ENCODE measurements at places on chromosomes 12 and 14.

DNA sequence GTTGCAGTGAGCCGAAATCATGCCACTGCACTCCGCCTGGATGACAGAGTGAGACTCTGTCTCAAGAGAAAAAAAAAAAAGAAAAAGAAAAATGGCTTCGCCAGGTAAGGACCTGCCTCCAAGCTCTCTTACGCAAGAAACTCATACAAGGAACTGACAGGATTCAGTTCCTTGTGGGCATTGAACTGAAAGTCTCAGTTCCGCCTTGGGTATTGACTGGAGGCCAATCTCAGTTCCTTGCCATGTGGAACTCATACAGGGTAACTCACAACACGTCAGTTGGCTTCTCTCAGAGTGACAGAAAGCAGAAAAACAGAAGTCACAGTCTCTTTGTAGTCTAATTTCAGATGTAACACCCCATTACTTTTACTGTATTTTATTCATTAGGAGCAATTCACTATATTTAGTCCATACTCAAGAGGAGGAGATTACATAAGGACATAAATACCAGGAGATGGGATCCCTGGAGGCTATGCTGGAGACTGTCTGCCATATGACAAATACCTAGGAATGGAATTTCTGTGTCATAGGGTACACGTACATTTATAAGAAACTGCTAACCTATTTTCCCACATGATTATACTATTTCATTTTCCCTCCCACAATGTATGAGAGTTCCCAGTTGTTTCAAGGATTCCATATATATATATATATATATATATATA, 11.4 kb upstream of the NOPCHAP1 start:
- DNase-seq = no peak

GRCh38 chr12:43066471-43066870, 476.9 kb upstream of the PRICKLE1 start:
- no peak for DNase-seq

DNA sequence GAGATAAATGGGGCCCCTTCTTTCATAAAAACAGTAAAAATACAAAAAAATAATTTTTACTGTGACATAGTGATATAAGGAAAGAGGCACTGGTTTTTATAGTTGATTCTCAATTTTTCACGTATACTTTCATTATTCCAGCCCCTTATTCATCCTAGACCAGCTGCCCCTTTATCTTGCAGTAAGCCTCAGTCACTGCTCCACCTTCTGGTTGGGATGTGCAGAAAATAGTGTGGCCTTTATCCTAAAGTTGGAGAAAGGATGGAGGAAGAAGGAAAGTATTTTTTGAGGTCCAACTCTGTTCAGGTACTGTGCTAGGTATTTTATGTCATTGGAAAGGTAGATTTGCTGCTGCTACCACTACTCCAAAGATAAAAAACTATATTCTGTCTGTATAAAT, 172.7 kb downstream of the ANO6 start:
- peak; percentile 10 for DNase-seq

DNA sequence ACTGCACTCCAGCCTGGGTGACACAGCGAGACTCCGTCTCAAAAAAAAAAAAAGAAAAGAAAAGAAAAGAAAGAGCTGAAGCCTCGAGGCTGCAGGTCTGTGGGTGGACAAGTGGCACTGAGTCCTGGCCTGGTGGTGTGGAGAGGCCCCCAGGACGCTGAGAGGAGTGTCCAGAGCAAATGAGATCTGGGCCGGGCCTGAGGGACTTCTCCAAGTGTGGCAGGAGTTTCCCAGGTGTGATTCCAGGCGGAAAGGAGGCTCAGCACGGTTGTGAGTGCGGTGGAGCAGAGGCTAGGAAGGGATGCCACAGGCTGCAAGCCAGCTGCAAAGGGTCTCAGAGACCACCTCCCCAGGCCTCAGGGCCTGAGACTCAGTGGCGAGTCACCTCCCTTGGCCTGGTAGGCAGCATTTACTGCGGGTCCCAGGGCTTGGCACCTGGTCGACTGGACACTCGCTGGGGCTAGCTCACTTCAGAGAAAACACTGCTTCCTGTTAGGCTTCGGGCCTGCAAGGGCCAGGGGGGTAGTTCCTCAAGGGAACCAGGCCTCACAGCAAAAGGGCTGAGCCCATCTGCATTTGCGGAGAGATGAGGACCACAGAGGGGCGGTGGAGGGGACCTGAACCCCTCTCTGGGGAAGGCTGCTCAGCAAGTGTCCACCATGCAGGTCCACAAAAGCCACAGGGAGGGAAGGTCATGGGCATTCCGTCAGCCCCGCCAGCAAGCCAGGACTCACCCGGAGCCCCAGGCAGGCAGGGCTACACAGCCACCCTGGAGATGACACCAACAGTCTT, 11.7 kb downstream of the TTC7B start:
- DNase-seq = no peak

DNA sequence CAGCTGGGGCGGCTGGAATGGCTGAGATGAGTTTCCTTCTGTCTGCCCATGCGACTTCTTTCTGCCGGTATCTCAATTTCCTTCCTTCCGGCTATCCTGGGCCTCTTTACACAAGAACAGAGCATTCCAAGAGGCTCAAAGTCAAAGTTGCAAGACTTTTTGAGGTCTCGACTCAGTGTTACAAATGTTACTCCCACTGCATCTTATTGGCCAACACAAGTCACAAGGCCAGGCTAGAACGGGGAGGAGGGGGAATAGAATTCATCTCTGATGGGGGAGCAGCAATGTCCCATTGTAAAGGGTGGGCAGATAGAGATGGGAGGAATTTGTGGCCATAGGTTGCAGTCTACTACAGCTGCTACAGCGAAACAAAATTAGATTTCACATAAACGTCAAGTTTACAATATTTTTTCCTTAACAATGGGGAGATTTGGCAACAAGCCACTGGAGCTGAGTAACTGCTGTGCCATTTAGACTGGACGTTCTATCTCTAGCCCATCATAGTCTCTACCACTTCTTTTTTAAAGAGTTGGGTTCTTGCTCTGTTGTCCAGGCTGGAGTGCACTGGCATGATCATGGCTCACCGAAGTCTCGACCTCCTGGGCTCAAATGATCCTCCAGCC, 9.5 kb upstream of the NYNRIN start:
- no peak for DNase-seq

- no peak for DNase-seq
Observed at GRCh38 chr14:22200977-22201605, 387.9 kb downstream of the DAD1 start.

GRCh38 chr14:36767603-36768281, 106.1 kb downstream of the PAX9 start:
- no peak for DNase-seq

DNA sequence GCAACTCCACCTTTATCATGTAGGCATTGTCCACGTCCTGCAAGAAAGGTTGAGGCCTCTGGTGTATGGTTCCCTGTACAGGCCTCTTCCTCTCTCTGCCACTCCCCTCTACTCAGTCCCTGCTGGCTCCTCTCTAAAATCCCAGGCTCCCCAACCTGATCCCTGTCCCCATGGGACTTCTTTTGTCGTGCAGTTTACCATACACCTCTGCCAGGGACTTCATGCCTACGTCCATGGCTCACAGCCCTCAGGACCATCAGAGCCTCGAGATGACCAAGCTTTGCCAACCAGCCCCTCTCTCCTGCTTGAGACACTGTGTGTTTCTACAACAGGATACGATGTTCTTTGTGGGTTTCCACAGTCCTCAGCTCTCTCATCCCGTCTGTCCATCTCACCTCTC, 2.9 kb downstream of the KRT2 start:
- DNase-seq = no peak

DNA sequence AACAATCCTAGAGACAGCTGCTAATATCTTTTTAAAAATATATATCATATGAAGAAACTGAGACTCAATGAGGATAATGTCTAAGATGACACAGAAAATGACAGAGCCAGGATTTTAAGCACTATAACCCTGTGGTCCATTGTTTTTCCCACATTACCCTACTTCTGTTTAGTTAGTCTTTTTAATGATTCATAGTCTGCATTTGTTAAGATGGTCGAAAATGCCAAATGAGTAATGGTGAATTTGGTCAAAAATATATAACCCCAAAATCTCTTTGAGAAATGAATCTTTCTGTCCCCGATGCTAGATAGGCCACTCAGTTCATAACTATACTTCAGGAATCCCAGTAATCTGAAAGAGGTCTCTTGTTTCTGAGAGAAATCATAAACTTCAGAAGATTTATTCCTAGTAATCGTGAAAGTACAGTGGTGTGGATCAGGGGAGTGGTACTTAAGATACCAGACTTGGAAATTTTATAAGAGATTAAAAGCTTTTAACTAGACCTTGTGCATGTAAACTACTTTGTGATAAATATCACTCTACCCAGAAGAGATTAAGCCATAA, 10.8 kb downstream of the RTRAF start:
- no peak for DNase-seq

DNA sequence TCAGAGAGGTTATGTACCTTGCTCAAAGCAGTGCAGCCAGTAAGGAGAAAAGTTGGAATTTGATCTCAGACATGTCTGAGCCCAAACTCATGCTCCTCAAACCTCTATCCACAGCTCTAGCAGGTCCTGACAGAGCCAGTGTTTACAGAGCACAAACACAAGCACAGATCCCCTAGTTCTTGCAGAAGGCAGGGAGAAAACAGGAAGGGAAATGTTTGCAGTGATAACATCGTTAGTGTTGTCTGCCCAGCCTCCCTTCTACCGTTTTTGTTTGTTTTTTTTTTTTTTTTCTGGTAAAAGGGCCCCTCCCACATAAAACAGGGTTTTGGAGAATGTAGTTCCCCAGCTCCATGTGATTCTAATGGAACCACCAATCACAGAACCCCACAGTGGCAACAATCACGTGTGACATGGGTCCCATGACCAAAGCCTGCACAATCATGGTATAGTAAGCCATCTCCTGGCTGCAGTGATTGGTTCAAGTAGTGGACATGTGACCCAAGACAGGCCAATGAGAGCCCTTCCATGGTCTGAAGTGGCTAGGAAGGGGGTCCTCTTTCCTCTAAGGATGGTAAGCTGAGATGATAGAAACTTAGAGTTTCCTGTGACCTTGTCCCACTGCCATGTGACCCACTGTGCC, 513.4 kb downstream of the MED13L start:
- no peak for DNase-seq

GRCh38 chr12:115343601-115344000, 659.6 kb upstream of the TBX3 start:
- DNase-seq = no peak

- no peak for DNase-seq
Observed at GRCh38 chr12:27505761-27506160, 18.2 kb upstream of the PPFIBP1 start.

DNA sequence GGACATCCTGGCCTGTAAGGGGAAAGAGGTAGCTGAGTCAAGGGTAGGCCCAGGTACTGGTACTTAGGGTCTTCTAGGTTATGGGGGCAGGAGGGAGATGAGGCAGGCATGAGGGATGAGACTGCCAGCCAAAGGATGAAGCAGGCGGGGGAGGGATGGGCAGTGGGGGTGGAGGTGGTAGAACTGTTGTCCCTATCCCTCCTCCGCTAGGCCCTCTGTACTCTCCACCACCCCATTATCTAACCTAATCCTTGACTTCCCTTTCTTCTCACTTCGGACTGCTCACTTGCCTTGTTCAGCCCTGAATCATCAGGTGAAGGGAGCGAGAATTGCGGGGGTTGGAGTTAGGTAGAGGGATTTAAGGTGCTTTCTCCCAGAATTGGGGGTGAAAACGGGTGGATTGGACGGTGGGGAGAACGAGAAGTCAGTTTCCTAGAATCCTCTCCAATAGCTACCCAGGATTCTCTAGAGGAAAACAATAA, 562 bp downstream of the PAN2 start:
- DNase-seq = no peak

DNA sequence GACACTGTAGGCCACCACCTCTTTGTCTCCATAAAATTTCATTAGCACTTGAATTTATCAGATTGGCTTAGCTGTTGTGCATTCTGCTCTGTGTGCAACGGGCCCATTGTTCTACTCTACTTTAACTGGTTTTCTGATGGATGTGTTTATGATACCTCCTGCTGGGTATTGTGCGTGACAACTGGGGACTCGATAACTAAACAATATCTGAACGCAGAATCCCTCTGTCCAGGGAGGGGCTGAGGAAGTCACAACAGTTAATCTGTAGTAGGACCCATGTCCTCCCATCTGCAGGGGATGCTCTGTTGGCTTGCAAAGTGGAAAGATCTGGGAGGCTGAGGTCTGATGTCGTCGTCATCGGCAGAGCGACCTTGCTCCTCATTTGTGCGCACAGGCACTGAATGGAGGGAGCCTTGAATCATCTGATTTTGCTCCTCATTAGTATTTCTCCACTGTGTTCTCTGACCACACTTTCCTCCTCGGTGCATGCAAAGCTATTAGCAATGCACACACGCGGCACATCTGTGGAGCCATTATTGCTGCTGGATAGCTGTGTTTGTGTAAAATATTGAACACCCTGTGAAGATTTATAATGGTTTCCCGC, 422.5 kb downstream of the NRXN3 start:
- DNase-seq = no peak

DNA sequence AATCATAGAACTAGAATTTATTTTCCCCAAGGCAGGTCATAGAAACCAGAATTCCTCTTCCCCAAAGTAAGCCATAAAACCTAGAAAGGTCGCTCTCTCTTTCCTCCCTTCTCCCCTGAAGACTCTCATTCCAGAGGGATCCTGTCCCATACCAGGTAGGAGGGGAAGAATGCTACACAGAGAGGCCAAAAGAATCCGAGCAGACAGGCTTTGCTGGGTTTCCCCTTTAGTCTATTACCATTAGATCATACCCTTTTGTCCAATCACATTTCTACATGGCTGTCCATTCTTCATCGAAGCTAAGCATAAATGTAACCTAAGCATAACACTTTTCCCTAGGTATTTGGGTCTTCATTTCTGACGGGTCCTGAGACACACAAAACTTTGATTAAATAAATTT, 204.5 kb downstream of the SPTSSA start:
- no peak for DNase-seq
